ENCODE measurements at places on chromosomes 6 and 20. TPM values are rescaled to one million over a fixed set of nuclear protein-coding genes. Genes with fewer than 3 reads are reported as not detected.

GRCh38 chr6:37056439-37057127 is 51.1 kb downstream of the FGD2 start:
- peak overlapping the region; percentile 44 for H3K27ac ChIP-seq
- no peak overlapping the region for H3K4me3 ChIP-seq
- peaks cover 3% of the 10 kb centered on the region for H3K36me3 ChIP-seq
- no peaks in the 10 kb centered on the region for H3K27me3 ChIP-seq

DNA sequence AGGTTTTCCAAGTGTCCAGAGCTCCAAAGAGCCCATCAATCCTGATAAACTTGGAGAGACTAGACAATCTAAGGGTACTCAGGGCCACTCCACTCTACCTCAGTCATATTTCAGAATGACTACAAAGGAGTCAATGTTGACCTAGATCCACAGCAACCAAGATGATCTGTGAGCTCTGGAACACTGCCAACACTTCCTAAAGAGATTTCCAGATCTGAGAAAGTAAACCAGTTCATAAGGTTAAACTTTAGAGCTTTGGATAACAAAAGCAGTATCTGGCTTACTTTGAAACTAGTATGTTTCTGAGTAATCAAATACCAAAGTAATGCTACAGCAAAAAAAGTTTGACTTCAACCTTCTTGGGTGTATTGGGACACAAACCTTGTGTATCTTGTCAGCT is 122.7 kb downstream of the BTBD9 start:
- peaks cover 11% of the 10 kb centered on the region for H3K4me1 ChIP-seq
- H3K4me3 ChIP-seq, result no peak overlapping the region
- H3K36me3 ChIP-seq, result no peaks in the 10 kb centered on the region
- H3K27me3 ChIP-seq, result no peaks in the 10 kb centered on the region
- no peak overlapping the region for H3K27ac ChIP-seq

- no peak overlapping the region for H3K27ac ChIP-seq
- no peaks in the 10 kb centered on the region for H3K4me1 ChIP-seq
- H3K27me3 ChIP-seq, result no peaks in the 10 kb centered on the region
- H3K4me3 ChIP-seq, result no peak overlapping the region
These were observed 123.1 kb upstream of the EYS start for GRCh38 chr6:65830151-65830550.

- no peak for DNase-seq
- no peak overlapping the region for H3K27ac ChIP-seq
- no peaks in the 10 kb centered on the region for H3K4me1 ChIP-seq
- peaks cover 1% of the 10 kb centered on the region for H3K27me3 ChIP-seq
- no peak overlapping the region for H3K4me3 ChIP-seq
These were observed 71.1 kb downstream of the HDDC2 start for GRCh38 chr6:125230674-125231073.

DNA sequence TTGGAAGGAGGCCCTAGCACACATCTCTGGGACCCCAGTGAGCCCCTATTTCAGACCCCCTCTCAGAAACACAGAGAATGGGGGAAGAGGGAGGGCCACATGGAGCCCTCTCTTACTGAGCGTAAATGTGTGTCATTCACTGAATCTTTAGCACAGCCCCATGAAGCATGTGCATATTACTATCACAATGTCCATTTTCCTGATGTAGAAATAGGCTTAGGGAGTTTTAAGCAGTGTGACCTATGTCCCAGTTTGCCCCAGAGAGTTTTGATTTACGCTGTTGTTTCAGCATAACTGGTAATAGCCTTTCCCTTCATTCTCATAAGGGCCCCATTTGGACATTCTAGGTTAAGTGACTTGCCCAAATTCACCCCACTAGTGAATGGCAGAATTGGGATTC is 25.0 kb upstream of the TCP11 start:
- peaks cover 5% of the 10 kb centered on the region for H3K36me3 ChIP-seq
- H3K27ac ChIP-seq, result no peak overlapping the region
- H3K4me1 ChIP-seq, result no peaks in the 10 kb centered on the region
- H3K27me3 ChIP-seq, result peaks cover 34% of the 10 kb centered on the region
- no peak for DNase-seq

DNA sequence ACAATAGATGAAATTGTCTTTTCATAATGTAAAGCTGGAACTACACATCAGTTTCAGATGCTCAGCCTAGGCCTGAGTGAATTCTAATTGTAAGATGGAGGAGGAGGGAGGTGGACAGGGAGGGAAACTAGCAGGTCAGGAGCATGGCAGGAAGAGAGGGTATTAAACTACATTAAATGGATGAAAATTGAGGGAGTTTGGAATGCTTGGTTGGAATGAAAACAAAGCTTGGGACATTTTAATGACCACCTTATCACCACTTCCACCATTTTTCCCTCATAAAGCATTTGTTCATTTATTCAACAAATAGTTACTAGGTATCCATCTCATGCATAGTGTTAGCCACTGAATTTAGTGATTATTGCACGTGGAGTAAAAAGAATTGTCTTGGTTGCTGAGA is 65.0 kb downstream of the KIZ start:
- DNase-seq, result no peak
- H3K36me3 ChIP-seq, result no peaks in the 10 kb centered on the region
- no peak overlapping the region for H3K27ac ChIP-seq
- no peaks in the 10 kb centered on the region for H3K27me3 ChIP-seq
- H3K4me1 ChIP-seq, result no peaks in the 10 kb centered on the region

DNA sequence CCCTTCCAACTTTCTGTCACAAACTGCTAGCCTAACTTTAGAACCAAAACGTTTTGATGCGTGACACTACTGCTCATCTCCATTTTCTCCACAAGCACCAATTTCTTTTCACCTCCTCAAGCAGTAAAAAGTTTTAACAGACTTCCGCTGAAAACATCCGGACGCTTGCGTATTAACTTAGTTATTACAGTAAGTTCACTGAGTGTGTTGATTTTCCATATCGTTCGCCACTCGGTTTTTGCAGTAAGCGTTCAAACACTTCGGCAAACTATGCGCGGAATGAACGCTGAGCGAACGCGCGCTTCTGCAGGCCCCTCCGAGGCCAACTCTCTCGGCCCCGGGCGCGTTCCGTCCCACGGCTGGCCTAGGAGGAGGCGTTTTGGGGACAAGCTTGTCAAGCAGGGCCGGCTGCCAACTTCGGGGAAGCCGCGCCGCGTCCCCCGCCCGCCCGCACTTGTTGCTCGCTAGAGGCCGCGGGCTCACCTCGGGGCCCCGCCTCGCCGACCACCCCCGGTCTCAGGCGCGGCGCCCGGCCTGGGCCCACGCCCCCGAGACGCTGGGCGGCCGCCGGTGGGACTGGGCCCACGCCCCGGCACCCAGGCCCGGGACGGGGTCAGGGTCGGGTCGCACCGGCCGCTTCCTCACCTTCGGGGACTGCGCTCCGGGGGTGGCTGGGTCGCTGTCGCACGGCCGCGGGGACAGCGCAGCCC is 945 bp downstream of the PHF10 start:
- H3K27me3 ChIP-seq, result peaks cover 2% of the 10 kb centered on the region
- peak overlapping the region; percentile 85 for H3K4me3 ChIP-seq
- H3K4me1 ChIP-seq, result peaks cover 43% of the 10 kb centered on the region
- DNase-seq, result peak; percentile 66
- H3K27ac ChIP-seq, result peak overlapping the region; percentile 95

- DNase-seq, result no peak
- H3K36me3 ChIP-seq, result no peaks in the 10 kb centered on the region
- peaks cover 5% of the 10 kb centered on the region for H3K4me1 ChIP-seq
These were observed 53.1 kb downstream of the CPNE5 start for GRCh38 chr6:36786055-36786675.

GRCh38 chr20:48735112-48735511 is 92.7 kb downstream of the PREX1 start:
- H3K27ac ChIP-seq, result no peak overlapping the region
- H3K4me1 ChIP-seq, result peaks cover 65% of the 10 kb centered on the region
- no peak overlapping the region for H3K4me3 ChIP-seq
- no peaks in the 10 kb centered on the region for H3K27me3 ChIP-seq
- peaks cover 79% of the 10 kb centered on the region for H3K36me3 ChIP-seq

- H3K27ac ChIP-seq, result no peak overlapping the region
- no peaks in the 10 kb centered on the region for H3K36me3 ChIP-seq
- no peaks in the 10 kb centered on the region for H3K27me3 ChIP-seq
- no peak overlapping the region for H3K4me3 ChIP-seq
These were observed 598.9 kb downstream of the RFPL4B start for GRCh38 chr6:112946051-112946450.

DNA sequence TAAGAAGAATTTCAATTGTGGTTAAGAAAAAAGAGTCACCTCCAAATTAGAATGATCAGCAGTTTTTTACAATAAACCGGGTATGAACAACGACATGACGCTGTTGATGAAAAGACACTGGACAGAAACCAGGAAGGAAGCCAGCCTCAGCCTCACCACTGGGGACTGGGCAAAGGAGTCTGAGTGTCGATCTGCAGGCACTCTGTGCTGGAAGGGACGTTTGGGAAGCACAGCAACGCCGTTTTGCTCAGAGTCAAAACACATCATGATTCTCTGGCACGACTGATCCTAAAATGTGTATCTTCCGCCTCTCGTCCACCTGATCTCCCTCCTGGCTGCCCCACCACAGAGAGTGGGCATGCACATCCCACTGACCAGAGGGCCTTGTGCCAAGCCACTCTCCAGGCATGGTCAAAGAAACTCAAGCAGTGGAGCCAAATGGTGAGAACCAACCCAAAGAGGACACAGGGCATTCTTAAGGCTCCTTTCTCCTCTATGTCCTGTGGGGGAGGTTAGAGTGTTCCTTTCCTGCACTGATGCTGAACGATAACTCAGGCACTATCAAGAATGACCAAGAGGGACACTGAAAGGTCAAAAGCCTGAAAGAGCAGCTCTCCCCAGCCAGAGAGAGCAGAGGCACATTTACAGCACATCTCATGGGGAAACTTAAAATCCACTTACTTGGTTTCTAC is 68.8 kb downstream of the AGPAT4 start:
- H3K36me3 ChIP-seq, result peaks cover 13% of the 10 kb centered on the region
- no peak for DNase-seq
- no peaks in the 10 kb centered on the region for H3K27me3 ChIP-seq

DNA sequence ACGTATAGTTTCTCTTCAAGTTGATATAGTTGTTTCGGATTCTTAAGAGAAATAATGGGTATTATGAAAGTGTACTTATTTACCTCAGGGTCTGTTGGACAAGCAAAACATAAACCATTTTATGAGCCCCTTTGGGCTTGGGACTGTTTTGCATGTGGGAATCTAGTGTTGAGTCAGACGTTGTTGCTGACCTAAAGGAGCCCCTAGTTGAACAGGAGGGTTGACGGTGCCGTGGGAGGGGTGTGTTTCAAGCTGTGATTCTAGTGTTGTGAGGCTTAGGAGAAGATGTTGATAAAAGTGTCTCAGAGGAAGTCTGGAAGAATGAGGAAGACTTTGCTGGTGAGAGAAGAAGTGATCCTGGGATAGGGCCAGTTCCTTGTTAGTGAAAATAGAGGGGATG is 140.0 kb downstream of the ARID1B start:
- peaks cover 10% of the 10 kb centered on the region for H3K36me3 ChIP-seq
- no peak overlapping the region for H3K4me3 ChIP-seq
- H3K27ac ChIP-seq, result no peak overlapping the region
- H3K4me1 ChIP-seq, result peaks cover 14% of the 10 kb centered on the region

- no peaks in the 10 kb centered on the region for H3K4me1 ChIP-seq
- H3K4me3 ChIP-seq, result no peak overlapping the region
- H3K27me3 ChIP-seq, result no peaks in the 10 kb centered on the region
- no peak overlapping the region for H3K27ac ChIP-seq
- no peaks in the 10 kb centered on the region for H3K36me3 ChIP-seq
These were observed 319.5 kb upstream of the HSF2 start for GRCh38 chr6:122079916-122080315.

DNA sequence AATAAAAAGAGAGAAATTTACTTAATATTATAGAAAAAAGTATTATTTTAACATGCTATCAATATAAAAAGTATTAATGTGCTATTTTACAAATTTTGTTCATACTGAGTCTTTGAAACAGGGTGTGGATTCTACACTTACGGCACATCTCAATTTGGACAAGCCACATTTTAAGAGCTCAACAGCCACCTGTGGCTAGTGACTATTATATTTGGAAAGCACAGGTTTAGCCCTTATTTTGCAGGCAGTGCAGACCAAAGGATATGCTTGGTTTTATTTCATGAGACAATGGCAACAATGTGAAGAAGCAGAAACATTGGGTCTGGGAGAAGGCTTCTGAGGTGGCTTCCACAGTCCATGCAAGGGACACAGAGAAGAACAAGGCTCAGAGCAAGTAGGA is 74.6 kb downstream of the BACH2 start:
- peaks cover 41% of the 10 kb centered on the region for H3K36me3 ChIP-seq
- no peak overlapping the region for H3K4me3 ChIP-seq
- no peak overlapping the region for H3K27ac ChIP-seq
- H3K4me1 ChIP-seq, result peaks cover 11% of the 10 kb centered on the region

- H3K4me1 ChIP-seq, result peaks cover 21% of the 10 kb centered on the region
- peak overlapping the region; percentile 68 for H3K4me3 ChIP-seq
- H3K27me3 ChIP-seq, result no peaks in the 10 kb centered on the region
- no peaks in the 10 kb centered on the region for H3K36me3 ChIP-seq
- DNase-seq, result peak; percentile 53
These were observed 101.5 kb downstream of the NOL4L start for GRCh38 chr20:32483351-32484224.

- H3K36me3 ChIP-seq, result no peaks in the 10 kb centered on the region
- H3K4me1 ChIP-seq, result peaks cover 2% of the 10 kb centered on the region
- H3K4me3 ChIP-seq, result no peak overlapping the region
These were observed 248.0 kb downstream of the CDH26 start for GRCh38 chr20:60206259-60206658.

DNA sequence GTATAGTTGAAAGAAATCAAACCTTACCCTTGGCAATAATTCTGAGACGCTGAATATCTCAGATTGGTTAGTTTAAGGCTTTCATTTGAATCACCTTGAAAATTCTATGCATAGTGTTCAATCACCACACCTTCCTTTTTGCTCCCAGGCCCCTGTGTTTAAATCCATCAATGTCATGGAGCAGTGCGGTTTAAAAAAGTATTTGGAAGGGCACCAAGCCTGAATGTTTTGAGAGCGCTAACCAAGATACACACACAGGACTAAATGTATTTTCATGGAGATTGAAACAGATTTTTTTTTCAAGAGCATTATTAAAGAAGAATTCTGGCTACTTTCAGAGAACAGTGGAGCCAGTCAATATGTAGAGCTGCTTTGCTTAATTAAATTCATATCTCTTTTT is 195.7 kb downstream of the CENPW start:
- no peak for DNase-seq
- no peaks in the 10 kb centered on the region for H3K36me3 ChIP-seq
- H3K27ac ChIP-seq, result no peak overlapping the region
- peaks cover 3% of the 10 kb centered on the region for H3K27me3 ChIP-seq
- no peak overlapping the region for H3K4me3 ChIP-seq
- no peaks in the 10 kb centered on the region for H3K4me1 ChIP-seq

GRCh38 chr6:116471531-116471930 is 10.4 kb downstream of the CALHM6 start:
- H3K4me1 ChIP-seq, result peaks cover 33% of the 10 kb centered on the region
- no peak for DNase-seq
- H3K27ac ChIP-seq, result no peak overlapping the region
- H3K27me3 ChIP-seq, result peaks cover 21% of the 10 kb centered on the region

- H3K36me3 ChIP-seq, result peaks cover 57% of the 10 kb centered on the region
- no peak for DNase-seq
- no peak overlapping the region for H3K4me3 ChIP-seq
- H3K27me3 ChIP-seq, result no peaks in the 10 kb centered on the region
These were observed 7.4 kb downstream of the AAR2 start for GRCh38 chr20:36243726-36244125.

Gene KIFC1
- total RNA-seq, result 125 TPM

Gene GTSF1L
- total RNA-seq, result not detected

Gene OR2J3
- total RNA-seq, result not detected

Gene KATNA1
- total RNA-seq, result 22.6 TPM

Gene SCRT2
- not detected for total RNA-seq

Gene LY6G6D
- total RNA-seq, result not detected

Gene ZFP57
- not detected for total RNA-seq

Gene POPDC3
- not detected for total RNA-seq
